ENCODE measurements at places on chromosomes 11 and 22.

DNA sequence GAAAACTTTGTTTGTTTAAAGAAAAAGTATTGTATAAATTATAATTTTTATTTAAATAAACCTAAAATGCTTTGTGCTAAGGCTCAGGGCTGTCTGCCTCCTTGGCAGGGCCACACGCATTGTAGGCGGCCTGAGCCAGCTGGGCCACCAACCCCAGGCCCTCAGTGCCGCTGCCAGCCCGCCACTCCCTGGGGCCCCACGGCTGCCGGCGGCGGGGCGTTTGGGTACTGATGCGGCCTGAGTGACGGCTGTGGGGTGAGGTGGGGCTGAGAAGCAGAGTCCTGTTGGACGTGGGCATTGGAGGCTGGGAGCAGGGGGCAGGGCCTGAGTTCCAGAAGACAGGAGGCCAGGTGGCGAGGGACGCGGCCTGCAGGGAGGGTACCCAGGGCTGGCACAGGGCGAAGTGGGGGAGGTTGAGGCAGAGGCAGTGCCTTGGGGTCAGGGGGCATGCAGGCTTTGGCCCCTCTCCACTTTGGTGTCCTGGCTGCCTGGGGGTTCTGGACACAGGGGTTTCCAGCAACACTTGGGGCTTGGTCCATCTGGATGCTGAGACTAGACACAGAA lies 58.3 kb downstream of the CERK start:
- no peak for DNase-seq

DNA sequence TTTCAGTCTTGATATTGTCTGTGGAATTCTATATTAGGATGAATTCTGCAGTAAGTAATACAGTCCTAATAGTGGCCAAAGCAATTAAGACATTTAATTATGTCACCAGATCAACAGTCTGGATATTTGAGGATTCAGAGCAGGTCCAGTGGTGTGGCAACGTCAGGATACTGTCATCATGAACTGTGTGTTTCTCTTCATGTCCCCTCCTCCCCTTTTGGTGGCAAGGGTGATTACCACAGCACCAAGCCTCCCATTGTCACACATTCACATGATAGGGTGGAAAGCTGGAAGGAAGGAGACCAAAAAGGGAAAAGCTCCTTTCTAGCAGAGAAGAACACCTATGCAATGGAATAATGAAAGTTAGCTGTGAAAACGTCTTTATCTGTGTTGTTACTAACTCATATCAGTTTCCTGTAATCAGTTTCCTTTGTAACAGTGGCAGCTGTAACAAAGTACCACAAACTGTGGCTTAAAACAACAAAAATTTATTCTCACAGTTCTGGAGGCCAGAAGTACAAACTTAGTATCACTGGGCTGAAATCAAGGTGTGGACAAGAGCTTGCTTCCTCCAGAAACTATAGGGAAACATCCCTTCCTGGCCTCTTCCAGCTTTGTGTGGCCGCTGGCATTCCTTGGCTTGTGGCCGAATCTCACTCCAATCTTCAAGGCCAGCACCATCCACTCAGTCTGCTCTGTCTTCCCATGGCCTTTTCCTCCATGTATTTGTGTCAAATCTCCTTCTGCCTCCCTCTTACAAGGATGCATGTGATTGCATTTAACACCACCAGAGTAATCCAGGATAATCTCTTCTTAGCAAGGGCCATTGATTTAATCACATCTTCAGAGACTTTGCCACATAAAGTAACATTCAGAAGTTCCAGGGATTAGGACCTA lies 6.5 kb upstream of the RBM14 start:
- no peak for DNase-seq

DNA sequence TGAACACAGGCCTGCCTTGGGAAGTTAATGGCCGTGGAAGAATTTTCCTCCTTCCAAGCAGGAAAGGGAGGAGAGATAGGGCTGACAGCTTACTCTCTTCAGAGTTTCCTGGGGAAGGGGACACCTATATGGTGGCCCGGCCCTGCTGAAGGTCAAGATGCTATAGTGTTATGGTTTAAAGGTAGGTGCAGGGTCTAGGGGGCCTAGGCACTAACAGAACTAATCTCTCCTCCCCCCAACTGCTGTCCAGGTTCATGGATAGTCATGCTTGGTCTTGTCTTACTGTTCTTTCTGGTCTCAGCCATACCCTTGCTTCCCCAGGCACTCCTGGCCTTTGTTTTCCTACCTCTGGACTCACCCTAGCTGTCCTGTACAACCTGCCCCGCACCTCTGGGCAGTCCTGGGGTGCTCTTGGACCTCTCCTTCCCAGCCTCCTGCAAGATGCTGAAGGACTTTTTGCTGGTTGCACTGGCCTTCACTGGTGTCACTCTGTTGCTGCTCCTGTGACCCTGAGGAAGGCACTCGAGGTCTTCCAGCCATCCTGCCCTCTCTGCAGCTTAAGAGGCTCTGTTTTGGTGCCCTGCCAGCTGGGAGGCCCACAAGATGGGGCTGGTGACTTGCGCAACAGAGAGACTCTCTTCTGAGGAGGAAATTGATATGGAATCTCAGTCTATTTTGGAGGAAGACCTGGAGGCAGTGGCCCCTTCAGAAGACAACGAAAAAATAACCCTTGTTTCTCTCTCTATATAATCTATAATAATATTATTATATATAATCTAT lies 17.9 kb downstream of the SEC14L3 start:
- DNase-seq: no peak

DNA sequence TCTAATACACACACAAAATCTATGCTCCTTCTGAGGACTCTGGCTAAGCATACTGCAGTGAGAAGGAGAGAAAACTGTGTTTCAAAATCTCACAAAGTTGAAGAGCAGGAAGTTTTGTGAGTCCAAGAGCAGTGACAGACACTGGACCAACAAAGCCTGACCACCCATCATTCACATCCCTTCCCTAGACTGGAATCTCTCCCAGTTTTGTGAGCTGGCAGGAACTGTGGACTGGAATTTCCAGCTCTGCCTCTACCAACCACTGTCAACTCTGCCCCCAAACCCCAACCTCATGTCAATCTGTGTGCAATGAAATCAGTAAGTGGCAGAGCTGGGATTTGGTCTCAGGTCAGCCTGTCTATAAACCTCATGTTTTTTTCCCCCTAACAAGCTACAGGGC lies 112.6 kb downstream of the ARL14EP start:
- DNase-seq: no peak

- DNase-seq: no peak
Observed at GRCh38 chr11:64118876-64119665, 46.8 kb downstream of the MACROD1 start.

- no peak for DNase-seq
Observed at GRCh38 chr11:92045301-92045700, 179.3 kb upstream of the FAT3 start.

DNA sequence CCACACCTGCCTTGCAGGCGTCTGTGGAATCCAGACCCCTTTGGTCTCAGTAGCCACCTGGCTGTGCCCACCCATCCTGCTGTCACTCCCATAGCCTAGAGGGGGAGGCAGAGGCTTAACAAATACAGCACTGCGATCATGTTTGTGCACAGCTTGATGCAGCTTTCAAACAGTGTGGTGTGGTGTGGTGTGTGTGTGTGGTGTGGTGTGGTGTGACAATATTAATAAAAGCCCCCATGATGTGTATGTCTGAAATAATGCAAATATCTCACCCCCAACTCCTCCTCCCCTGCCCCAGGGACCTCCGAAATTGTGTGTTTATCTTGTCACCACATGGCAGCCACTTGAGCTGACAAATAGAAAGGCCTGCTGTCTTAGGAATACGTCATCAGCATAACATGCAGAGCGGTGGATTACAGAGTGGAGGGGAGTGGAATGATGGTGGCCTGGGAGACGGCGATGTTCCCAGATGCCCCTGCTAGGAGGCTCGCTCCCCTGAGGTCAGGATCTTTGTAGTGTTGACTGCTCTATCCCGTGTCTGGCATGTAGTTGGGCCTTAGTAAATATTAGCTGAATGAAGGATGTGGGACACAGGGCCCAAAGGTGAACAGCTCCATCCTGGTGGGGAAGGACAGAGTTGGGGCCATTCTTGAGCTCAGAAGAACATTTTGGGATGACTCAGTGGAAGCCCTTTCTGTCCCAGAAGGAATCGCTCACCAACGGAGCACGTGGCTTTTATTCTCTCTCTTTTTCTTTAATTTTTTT lies 2.8 kb downstream of the PDXP start:
- peak; percentile 16 for DNase-seq

- DNase-seq: no peak
Observed at GRCh38 chr11:132238331-132238866, 868.0 kb downstream of the NTM start.

DNA sequence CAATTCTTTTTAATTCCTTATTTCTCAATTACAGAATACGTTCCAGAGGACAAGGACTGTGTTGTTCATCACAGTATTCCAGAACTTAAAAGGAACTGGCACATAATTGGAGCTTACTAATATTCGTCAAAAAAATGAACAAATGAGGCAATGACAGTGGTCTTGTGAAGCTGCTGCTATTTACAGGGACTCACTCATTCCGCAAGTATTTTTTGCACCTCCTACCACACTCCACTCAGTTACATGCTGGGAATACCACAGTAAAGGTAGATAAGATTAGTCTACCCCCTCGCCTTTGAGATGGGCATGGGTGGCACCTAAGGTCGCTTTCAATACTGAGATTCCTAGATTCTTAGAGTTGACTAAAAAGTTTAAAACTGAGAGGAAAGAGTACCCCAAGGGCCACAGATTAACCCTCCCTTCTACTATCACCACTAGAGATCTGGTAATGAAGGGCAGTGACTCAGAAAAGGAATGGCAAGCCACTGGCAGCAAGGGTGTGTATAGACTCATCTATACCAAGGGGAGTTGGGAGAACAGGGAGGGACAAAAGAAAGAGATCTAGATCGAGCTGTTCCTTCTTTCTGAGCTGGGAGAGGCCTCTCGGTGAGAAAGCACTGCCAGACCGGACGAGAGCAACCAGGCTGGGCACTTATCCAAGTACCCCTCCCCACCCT lies 85.0 kb downstream of the RPL27A start:
- DNase-seq: no peak

- DNase-seq: no peak
Observed at GRCh38 chr11:111736181-111736590, 30.0 kb downstream of the PPP2R1B start.

DNA sequence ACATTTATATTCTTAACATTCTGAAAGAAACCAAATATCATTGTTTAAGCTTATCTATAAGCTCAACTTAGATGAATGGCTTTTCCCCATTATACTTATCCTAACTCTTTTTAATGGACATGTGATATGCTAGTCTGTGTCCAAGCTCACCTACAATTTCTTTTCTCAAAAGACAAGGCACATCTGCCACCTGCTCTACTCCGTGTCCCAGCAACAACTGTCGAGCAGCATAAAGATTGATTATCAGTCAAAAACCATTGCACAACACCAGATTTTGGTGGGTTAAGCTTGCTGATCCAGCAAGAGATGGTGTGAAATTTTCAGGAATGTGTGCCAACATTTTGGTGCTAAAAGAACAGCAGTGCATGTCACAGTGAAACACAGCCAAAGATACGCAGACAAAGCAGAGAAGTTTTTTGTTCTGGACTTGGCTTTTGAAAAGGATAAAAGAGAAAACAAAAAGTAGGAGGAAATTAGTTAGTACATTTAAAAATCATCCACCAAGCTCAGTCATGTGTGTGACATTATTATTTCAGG lies 65.8 kb downstream of the DCDC1 start:
- no peak for DNase-seq

DNA sequence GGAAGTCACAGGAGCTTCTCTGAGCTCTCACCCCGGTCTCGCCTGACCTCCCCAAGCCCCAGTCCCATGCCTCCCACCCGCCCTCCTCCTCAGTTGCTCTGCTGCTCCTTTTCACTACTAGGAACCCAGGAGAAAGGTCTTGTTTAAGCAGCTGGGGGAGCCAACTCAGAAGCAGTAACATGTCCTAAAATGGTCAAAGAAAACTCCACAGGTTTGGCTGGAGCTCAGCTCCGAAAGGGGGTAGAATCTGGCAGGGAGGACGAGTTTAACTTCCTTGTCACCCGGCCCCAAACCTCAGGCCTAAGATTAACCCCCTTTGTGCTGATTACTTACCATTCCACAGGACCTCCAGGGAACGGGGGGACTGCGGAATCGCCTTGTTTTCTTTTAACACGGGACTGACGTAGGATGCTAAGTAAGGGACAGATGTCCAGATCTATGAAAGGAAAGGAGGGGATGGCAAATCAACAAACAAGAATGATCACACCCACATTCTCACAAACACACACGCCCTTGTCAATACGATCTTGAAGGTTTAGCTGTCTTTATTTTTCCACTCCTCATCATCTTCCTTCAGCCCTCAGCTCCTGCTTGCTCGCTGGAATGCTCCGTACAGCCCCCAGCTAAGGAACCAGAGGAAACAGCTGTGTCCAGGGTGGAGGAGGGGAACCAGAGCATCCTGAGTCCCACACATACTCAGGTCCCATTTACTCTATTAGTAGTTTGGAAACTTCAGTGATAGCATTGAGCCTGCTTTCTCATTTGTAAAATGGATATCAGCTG lies 13.5 kb downstream of the PCSK7 start:
- DNase-seq: no peak

DNA sequence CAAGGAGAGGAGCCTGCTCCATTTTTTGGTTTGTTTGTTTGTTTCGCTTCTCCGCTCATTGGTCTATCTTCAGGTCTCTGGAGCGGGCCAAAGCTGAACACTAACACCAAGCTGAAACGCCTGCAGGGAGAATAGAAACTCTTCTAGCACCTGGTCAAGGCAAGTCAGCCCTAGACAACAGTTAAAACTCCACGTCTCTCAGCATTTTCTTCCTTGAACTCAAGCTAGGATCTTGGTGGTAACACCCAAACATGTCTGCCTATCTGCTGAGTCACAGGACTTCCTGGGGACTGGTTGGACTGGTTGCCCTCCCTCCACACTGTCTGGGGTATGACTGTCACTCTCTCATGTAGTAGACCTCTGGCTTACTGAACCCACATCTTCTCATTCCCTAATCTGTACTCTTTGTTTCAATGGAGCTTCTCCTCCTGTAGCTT lies 23.9 kb upstream of the RBFOX2 start:
- no peak for DNase-seq

GRCh38 chr11:69312453-69313404 lies 18.8 kb downstream of the MYEOV start:
- DNase-seq: no peak

GRCh38 chr22:32622004-32622743 lies 147.6 kb downstream of the FBXO7 start:
- no peak for DNase-seq

DNA sequence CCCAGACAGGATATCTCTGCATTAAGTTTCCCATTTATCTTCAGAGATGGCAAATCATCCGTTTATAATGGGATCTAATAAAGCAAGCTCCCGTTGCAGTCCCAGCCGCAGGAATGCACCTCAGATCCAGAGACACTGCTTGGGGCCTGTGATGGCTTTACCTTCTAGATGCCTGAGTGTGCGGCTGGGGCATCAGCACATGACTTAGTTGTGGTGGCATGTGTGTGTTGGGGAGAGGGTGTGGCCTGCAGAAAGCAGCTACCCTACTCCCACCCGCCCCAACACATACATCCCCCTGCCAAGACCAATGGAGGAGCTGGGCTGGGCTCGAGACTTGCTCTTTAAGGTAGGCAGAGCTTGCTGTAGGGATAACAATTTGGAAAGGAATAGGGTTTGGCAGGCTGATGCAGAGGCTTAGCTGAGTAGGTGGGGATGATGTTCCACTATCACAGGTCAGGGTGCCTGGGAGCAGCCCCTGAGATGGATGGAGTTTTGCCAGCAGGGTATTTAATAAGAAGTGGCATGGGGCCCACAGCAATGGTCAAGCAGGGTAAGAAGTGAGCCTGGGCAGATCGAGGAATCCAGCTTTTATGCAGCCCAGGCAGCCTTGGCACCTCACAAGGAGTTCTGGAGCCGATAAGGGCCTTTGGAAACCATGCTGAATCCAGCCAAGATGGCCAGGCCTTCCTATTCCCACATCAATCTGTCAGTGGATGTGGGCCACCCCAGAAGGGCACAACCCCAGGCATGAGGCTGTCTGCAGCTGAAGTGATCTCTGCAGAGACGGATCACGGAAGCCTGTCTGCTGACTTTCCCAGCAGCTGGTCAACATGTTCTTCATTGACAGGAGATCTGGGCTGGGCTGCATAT lies 601.3 kb downstream of the BUD13 start:
- no peak for DNase-seq
